ENCODE measurements at places on chromosomes 3 and 15. TPM values are rescaled to one million over a fixed set of nuclear protein-coding genes. Genes with fewer than 3 reads are reported as not detected.

The IDH2 gene
- 455 TPM for total RNA-seq

The FANCD2OS gene
- not detected for total RNA-seq

The IL17RD gene
- total RNA-seq: 4.3 TPM

The PPARG gene
- 7.8 TPM for total RNA-seq

The SYNPR gene
- 0.46 TPM for total RNA-seq

The APOD gene
- 692 TPM for total RNA-seq

The BCHE gene
- total RNA-seq: 0.81 TPM

The PIF1 gene
- total RNA-seq: 1.6 TPM

The HCN4 gene
- total RNA-seq: 6.2 TPM

The ZDHHC19 gene
- total RNA-seq: 0.24 TPM

The PROS1 gene
- total RNA-seq: 275 TPM

The CCDC50 gene
- 51.0 TPM for total RNA-seq

The TMEM42 gene
- total RNA-seq: 10.5 TPM

The SCAANT1 gene
- not detected for total RNA-seq

The TMCO5A gene
- not detected for total RNA-seq

The SERPINI2 gene
- total RNA-seq: 0.46 TPM

The GHSR gene
- not detected for total RNA-seq

The IL5RA gene
- total RNA-seq: 0.40 TPM

The MTMR10 gene
- 27.5 TPM for total RNA-seq

The ST3GAL6 gene
- total RNA-seq: 87.0 TPM

The TMEM207 gene
- total RNA-seq: not detected

The KAT2B gene
- 51.3 TPM for total RNA-seq

The SLC6A11 gene
- total RNA-seq: not detected

The EIF5A2 gene
- 9.9 TPM for total RNA-seq

The CCDC13 gene
- total RNA-seq: 1.1 TPM

The RHCG gene
- 2.0 TPM for total RNA-seq

The CMTM8 gene
- total RNA-seq: 5.5 TPM

The LHFPL4 gene
- total RNA-seq: not detected

The CD86 gene
- 1.9 TPM for total RNA-seq

The MINDY2 gene
- total RNA-seq: 33.4 TPM

The TGM4 gene
- not detected for total RNA-seq

The ACTRT3 gene
- total RNA-seq: 0.57 TPM

The SENP5 gene
- total RNA-seq: 21.6 TPM

The SLC22A13 gene
- 0.22 TPM for total RNA-seq

The FAM174B gene
- total RNA-seq: 6.5 TPM

The GOLGA6D gene
- total RNA-seq: not detected

The FOXL2NB gene
- total RNA-seq: not detected

The CCDC9B gene
- 178 TPM for total RNA-seq

The PIK3CB gene
- 26.1 TPM for total RNA-seq

The CIDEC gene
- 1.9 TPM for total RNA-seq

The DNASE1L3 gene
- total RNA-seq: 0.67 TPM

The PAK6 gene
- total RNA-seq: 2.6 TPM

The IL20RB gene
- total RNA-seq: 0.70 TPM

The FAM3D gene
- total RNA-seq: not detected

The TJP1 gene
- 138 TPM for total RNA-seq

The EPHA6 gene
- 0.24 TPM for total RNA-seq

The RHOV gene
- total RNA-seq: 0.13 TPM

The DIPK2A gene
- total RNA-seq: 9.4 TPM

The SCG3 gene
- total RNA-seq: not detected

The MAGEL2 gene
- 0.11 TPM for total RNA-seq

The GABRB3 gene
- total RNA-seq: 2.7 TPM

The AADACL2 gene
- not detected for total RNA-seq

The ACKR2 gene
- total RNA-seq: 1.5 TPM

The ESYT3 gene
- total RNA-seq: 2.4 TPM

The TF gene
- 5.8 TPM for total RNA-seq

The KNG1 gene
- not detected for total RNA-seq

The C3orf18 gene
- 35.7 TPM for total RNA-seq

The AVEN gene
- total RNA-seq: 14.4 TPM

Data from cardiac septum (tissue), 1 donor.